GM23338 (cell line): ENCODE measurements at places on chromosomes 3 and 15. TPM values are rescaled to one million over a fixed set of nuclear protein-coding genes. Genes with fewer than 3 reads are reported as not detected.

GRCh38 chr3:149080011-149080698 lies 6.2 kb downstream of the HLTF start:
- DNase-seq = no peak
- H3K27ac ChIP-seq = no peak overlapping the region
- H3K36me3 ChIP-seq = peaks cover 10% of the 10 kb centered on the region; the same call in 1 of the 2 replicates
- H3K4me3 ChIP-seq = no peak overlapping the region

DNA sequence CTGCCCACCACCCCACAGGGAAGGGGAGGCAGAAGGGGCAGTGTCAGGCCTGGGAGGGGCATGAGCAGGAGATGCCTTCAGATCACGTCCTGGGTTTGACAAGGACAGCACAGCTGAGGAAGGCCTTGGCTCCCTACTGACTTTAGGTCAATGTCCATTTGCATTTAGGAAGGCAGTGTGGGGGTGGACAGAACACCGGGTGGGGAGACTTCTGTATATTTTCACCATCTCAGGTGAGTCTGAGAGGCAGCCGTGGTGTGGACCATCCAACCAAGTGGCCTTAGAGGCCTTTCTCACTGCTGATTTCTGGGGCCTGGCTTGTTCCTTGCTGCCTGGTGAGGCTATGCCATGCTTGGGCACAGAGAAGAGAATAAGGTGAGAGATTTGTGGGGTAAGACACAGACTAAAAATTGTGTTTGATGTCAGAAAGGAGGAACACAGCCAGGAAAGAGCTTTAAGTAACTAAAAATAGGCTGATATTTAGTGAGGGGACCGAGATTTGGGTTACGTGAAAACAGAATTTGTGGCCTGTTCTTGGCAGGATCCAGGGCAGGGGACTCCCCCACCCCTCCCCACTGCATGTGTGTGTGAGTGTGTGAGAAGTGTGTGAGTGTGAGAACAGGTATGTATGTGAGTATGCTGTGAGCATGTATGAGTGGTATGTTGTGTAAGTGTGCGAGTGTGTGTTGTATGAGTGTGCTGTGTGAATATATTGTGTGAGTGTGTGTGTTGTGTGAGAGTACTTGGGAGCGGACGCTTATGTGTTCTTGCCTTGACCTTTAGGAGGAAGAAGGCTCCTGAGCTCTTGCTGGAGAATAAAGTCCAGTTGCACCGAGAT lies 11.8 kb upstream of the PLA2G4E start:
- peaks cover 14% of the 10 kb centered on the region for H3K4me1 ChIP-seq
- no peaks in the 10 kb centered on the region for H3K36me3 ChIP-seq
- H3K27ac ChIP-seq = no peak overlapping the region
- no peak overlapping the region for H3K4me3 ChIP-seq
- no peak for DNase-seq
- no peaks in the 10 kb centered on the region for H3K27me3 ChIP-seq

GRCh38 chr3:102790747-102791325 lies 356.0 kb downstream of the ZPLD1 start:
- peaks cover 5% of the 10 kb centered on the region; the same call in 1 of the 2 replicates for H3K4me1 ChIP-seq
- no peaks in the 10 kb centered on the region for H3K36me3 ChIP-seq
- no peak overlapping the region for H3K27ac ChIP-seq

DNA sequence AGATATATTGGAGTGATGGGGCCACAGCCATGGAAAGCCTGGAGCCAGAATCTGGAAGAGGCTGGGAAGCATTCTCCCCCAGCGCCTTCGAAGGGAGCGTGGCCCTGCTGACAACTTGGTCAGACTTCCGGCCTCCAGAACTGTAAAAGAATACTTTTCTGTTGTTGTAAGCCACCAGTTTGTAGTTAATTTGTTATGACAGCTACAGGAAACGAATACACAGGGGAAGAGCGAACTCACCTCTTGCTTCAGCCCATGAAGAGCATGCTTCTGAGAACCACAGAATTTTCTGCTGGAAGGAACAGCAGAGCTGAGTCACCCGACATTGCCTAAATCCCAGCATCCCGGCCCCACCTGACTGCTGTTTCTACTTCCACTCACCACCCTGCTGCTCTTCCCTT lies 501.7 kb downstream of the SHQ1 start:
- H3K27me3 ChIP-seq = no peaks in the 10 kb centered on the region
- H3K4me3 ChIP-seq = no peak overlapping the region
- DNase-seq = no peak
- no peaks in the 10 kb centered on the region for H3K36me3 ChIP-seq
- peaks cover 6% of the 10 kb centered on the region; the same call in 1 of the 2 replicates for H3K4me1 ChIP-seq

- H3K4me3 ChIP-seq = no peak overlapping the region
- H3K4me1 ChIP-seq = no peaks in the 10 kb centered on the region
- DNase-seq = no peak
- H3K36me3 ChIP-seq = no peaks in the 10 kb centered on the region
Observed at GRCh38 chr15:57727031-57727430, 20.5 kb downstream of the POLR2M start.

GRCh38 chr3:182989566-182989965 lies 9.2 kb upstream of the DCUN1D1 start:
- H3K27me3 ChIP-seq = no peaks in the 10 kb centered on the region
- no peaks in the 10 kb centered on the region for H3K36me3 ChIP-seq
- no peaks in the 10 kb centered on the region for H3K4me1 ChIP-seq
- H3K27ac ChIP-seq = no peak overlapping the region
- H3K4me3 ChIP-seq = no peak overlapping the region
- no peak for DNase-seq

DNA sequence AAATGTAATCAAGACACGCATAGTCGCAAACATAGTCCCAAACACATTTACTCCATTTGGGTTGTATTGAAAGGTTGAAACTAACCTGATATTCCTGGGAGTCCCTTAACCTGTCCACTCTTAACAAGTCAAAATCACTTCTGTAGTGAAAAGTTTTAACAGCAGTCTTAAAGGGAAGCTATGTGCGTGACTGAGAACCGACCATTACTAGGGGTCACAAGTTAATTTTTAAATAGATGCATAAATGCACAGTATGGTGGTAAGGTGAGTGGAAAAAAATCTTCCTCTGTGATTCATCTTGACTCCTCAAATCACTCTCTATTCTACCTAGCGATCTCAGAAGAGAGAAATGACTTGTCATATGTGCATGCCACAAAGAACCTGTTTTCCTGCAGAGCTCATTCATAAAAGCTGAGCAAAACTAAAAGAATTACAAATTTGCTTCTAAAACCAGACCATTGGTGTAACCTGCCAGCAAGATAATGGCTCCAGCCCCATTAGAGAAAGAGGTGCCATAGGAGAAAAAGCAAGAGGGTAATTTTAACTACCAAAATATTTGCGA lies 4.8 kb downstream of the GPR15 start:
- no peak for DNase-seq
- no peaks in the 10 kb centered on the region for H3K4me1 ChIP-seq
- H3K27me3 ChIP-seq = no peaks in the 10 kb centered on the region

PLSCR5 gene
- total RNA-seq = not detected in 2 replicates

HRH1 gene
- 0.35 TPM in 1 of 2 replicates, not detected in the other for total RNA-seq

TTLL13 gene
- not detected in 2 replicates for total RNA-seq
